ENCODE measurements at places on chromosomes 11 and 22. TPM values are rescaled to one million over a fixed set of nuclear protein-coding genes. Genes with fewer than 3 reads are reported as not detected.

GRCh38 chr11:115272925-115273324, 231.3 kb downstream of the CADM1 start:
- no peak for DNase-seq

DNA sequence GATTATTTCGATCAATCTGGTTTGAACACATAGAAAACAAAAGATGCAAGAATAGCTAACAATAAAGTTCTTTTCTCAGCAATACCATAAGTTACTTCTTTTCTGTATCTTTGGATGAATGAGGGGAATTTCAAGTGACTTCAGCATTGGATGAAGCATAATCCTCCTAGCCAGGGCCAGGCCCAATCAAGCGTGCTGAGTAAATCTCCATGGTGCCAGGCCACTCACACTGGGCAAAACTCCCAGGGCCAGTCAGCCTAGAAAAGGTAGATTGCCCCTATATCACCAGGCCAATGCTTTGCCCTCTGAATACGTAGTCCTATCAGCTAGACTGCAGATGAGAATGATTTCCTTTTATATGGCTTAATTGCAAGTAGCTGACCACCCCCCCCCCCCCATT, 6.0 kb downstream of the CNTF start:
- no peak for DNase-seq

DNA sequence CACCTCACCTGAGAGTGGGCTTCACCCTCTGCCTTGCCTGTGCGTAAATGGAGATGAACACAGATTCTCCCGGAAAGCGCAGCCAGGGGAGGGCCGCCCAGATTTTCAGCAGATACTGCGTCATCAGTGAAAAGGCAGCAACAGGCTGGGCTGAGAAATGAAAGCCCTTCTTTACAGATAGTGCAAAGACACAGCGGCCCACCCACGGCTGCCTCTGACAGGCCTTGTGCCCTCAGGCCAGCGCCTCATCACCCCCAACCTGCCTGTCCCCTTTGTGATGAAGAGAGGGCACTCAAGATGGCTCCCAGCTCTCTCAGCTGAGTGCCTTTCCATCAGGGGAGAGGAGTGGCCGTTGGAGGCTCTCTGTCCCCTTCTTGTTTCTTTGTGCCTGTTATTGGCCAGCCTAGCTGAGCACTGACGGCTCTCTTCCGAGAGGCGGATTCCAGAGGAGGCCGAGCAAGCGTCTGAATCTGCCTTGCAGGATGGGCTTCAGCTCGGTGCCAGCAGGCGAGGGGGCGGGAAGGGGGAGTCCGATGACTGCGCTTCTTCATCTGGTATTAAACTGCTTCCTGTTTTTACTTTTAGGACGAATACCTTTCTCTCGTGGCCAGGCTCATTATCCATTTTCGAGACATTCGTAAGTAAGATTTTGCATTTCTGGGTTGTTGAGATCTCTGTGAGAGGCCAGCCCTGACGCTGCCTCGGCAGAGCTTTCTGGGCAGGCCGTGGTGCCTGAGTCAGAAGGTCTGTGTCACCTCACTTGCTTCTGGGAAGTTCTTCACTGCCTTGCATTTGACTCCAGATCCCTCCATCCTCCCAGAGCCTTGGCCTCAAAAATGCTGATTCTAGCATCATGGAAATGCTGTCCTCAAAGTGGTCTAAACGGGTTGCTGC, 43.7 kb downstream of the MED15 start:
- peak; percentile 78 for DNase-seq

DNA sequence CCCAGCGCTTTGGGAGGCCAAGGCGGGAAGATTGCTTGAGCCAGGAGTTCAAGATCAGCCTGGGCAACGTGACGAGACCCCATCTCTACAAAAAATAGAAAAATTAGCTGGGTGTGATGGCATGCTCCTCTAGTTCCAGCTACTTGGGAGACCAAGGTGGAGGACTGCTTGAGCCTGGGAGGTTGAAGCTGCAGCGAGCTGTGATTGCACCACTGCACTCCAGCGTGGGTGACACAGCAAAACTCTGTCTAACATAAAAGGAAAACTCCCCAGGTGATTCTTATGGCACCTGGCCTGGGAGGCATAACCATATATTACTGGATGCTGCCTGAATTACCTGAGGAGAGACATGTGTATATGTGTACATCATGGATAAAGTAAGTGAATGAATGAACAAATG, 29.1 kb downstream of the KIAA1671 start:
- DNase-seq, result no peak

Gene RAB36
- total RNA-seq, result not detected

- no peak for DNase-seq
Observed at GRCh38 chr11:131465039-131465438, 94.6 kb downstream of the NTM start.

DNA sequence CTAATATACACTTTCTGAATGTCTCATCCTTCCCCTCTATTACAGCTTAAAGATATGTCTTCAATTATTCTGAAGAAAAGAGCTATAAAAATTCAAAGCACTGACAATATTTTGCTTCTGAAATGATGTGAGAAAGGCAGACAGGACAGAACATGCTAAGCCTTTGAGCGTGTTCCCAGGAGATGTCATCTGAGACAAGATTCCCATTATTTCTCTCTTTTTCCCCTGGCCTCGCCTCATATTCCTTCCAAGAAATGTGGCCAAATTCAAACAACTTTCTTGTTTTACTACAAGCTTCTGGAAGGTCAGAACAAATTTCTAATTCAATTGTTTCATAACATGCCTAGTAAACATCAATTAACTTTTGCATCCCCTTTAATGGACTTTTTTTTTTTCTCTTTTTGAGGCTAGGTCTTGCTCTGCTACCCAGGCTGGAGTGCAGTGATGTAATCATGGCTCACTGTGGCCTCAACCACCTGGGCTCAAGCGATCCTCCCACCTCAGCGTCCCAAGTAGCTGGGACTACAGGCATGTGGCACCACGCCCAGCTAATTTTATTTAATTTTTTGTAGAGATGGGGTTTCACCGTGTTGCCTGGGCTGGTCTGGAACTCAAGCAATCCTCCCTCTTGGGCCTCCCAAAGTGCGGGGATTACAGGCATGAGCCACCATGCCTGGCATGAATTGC, 37.1 kb upstream of the NFRKB start:
- no peak for DNase-seq

DNA sequence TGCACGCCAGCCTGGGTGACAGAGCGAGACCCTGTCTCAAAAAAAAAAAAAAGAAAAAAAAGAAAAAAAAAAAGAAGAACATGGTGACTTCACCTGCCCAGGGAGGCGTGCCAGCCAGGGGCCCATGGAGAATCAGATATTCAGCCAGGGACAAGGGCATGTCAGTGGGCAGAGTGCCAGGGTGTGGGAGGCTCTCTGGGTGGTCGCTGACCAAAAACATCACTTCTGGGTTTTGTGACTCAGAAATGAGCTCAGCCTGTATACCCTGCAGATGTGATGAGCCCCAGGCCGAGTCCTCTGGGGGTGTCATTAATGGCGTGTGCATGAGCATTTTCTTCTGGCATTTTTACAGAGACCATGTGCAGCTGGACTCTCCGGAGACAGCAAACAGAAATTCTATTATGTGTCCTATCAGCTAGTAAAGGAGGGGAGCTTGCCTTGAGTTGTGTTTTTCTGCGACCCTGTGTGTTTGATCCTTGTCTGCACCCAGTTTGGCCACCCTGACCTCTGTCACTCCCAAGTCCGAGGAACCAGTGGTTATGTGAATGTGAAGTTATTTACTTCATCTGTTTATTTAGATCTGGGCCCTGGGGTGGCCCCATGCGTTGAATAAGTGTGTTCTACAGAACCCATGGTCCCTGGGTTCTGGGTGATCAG, 53.6 kb downstream of the BCR start:
- DNase-seq, result no peak

Data from activated CD4-positive, alpha-beta T cell treated with anti-CD3 and anti-CD28 coated beads, Interleukin-2, amount 10 ng/mL, durations not matched to agents 24 days and 14 days (primary cell).